NCI-H510A (cell line): ENCODE measurements at places on chromosomes 5 and 9.
A peak's percentile ranks its signal among the peaks of the same experiment; 100 is the strongest.

DNA sequence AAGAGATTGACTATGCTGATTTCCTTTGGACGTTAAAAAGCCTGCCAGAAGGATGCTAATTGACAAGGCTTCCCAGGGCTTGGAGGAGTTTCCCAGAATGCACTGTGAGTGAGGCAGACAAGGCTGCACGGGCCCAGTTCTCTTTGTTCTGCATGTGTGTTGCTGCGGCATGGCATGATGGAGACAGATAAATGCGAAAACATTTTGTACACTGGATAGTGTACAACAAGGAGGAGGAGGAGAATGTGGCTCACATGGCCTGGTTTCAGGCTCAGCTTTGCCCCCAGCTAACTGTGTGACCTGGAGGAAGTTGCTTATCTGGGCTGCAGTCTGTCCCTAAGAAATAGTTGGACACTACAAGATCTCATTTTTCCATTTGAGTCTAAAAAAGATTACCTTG lies 135.5 kb upstream of the CPEB4 start:
- no peak for DNase-seq

- no peak for DNase-seq
These were observed at the start of gene TICAM2 for GRCh38 chr5:115601701-115602590. TSS of gene TICAM2 (minus strand) at chr5:115602479. CDS start at chr5:115581256, 21,223 bp downstream.

DNA sequence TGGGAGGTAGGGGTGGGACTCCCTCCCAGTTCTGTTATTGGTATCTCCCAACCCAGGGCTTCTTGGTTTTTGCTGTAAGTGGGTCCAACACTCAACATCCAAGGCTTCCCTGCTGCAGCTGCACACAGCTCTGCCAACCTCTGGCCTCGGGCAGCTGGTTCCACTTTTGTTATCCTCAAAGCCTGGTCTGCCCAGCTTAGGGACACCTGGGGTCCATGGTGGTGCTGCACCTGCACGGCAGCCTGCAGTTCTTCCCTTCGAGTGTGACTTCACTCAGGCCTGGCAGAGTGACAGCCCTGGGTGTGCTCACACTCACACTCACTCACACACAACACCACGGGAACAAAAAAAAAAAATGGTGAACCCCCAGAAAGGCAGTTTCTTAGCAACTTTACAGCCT lies 15.3 kb upstream of the SAP30L start:
- DNase-seq = no peak

- no peak for DNase-seq
These were observed 322.7 kb downstream of the MSX2 start for GRCh38 chr5:175047048-175047447.

DNA sequence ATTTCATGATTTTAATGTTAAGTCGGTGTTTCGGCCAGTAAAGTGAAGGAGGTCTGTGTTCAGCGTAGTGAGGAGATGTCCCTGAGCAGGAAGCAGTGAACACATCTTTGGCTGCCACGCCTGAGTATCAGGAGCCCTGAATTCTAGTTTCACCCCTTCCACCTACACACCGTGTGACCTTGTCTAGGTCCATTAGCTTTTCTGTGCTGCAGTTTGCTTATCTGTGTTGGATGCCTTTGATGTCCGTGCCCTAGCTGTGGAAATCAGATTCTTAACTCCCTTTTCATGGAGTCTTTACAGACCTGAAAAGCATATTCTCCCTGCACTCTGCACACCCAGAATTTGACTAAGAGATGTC lies 601 bp downstream of the FBXO38 start:
- no peak for DNase-seq

- DNase-seq = no peak
These were observed 44.0 kb downstream of the NEURL1B start for GRCh38 chr5:172685091-172685490.

- no peak for DNase-seq
These were observed 634.0 kb downstream of the IRX1 start for GRCh38 chr5:4229414-4230292.

DNA sequence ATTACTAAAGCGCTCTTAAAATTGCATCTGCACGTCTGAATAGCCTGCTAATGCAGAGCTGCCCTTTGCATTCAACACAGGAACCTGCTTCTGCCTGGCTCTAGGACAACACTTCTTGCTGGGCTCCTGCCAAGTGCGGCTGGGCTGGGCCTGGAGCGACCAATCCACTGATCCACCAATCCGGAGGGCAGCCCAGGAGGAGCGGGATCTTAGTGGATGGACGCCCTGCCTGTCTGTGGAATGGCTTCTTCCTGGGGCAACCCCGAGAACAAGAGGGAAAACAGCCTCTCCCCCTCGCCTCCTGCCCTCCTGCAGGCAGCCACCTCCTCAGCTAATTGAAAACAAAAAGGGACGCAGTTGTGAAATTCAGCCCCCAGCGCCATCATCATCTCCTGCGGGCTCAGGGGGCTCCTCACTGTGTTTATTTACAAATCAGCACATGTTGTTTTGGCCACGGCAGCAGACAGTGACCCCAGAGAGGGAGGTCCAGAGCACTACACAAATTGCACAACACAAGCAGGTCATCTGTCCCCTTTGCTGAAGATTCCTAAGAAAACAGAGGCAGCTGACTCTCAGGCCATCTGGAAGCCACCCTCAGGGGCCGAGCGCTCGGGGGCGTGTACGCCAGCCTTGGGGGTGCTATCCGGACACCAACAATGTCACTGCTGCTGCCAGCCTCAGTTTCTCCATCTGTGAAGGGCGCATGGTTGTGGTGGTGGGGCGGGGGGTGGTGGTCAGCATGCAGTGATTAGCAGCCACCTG lies 57.3 kb downstream of the GADD45G start:
- DNase-seq = peak; percentile 96

- DNase-seq = no peak
These were observed 32.5 kb downstream of the RASA1 start for GRCh38 chr5:87300176-87300575.

- DNase-seq = no peak
These were observed 115.9 kb downstream of the FEM1C start for GRCh38 chr5:115428676-115429075.
